ENCODE measurements at places on chromosomes 3 and 15.

DNA sequence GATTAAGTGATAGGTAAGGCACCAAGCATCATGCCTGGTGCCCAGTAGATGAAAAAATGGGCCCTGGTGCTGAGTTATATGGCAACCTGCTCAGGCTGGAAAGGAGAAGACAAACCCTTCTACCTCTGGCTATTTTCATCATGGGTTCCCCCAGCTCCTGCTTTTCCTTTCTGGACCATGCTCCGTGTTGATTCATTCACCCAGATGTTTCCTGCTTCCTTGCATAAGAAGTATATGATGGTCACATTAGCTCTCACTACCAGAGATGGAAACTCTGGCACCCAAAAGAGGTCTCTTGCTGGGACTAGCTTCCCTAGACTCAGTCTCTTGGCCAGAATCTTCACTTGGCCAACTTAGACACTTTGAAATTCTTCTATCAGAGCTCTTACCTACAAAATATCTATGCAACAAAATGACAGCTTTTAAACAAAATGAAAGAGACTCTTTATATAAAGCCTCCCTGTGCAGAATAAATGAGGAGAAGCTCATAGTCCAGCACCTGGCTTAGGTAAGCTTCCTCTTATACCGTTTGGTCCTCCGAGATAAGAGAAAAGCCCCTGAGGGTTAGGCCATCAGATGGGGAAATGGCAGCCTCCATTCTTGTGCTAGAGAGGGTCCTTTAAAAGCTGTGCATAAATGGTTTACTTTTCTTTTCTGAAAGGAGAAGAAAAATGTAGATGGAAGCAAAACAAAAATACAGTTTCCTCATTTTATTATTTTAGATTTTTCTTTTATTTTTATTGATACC lies 46.8 kb upstream of the MCF2L2 start:
- no peak for DNase-seq

GRCh38 chr3:112391648-112392047 lies 58.7 kb downstream of the CD200 start:
- no peak for DNase-seq

GRCh38 chr15:76206325-76206976 lies 104.8 kb downstream of the ETFA start:
- no peak for DNase-seq

DNA sequence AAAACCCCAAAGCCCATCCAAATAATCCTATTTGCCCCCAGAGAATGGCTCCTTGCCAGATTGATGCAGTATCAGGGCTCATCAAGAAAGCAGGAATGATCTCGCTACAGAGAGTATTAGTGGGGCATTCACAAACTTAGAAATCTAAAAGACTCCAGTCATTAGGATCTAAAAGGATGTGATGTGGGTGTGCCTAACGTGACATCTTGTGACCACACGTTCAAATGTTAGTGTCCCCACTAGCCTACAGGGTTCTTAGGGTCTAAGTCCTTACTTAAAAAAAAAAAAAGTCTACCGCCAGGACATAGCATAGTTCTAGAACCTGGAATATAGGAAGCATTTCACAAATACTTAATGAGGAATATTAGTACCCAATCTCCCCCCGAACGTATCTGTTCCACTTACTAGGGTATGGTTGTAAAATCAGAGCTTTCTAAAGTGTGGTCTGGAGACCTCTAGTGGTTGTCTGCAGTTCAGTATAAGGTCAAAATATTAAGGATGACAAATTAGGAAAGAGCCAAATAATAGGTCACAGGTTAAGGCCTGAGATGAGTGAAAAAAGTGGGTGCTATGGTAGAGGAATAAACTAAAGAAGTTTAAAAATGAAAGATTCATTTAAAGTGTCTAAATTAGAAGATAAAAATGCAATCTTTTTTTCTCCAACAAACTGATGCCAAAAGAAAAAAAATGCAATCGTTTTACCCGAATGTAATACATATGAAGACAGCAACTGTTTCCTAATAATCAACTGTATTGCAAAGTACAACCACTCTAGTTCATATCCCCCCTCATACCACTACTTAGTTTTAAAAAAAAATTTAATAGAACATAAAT lies 4.2 kb upstream of the CHRM5 start:
- no peak for DNase-seq

GRCh38 chr3:945738-946137 lies 147.1 kb upstream of the CNTN6 start:
- no peak for DNase-seq

DNA sequence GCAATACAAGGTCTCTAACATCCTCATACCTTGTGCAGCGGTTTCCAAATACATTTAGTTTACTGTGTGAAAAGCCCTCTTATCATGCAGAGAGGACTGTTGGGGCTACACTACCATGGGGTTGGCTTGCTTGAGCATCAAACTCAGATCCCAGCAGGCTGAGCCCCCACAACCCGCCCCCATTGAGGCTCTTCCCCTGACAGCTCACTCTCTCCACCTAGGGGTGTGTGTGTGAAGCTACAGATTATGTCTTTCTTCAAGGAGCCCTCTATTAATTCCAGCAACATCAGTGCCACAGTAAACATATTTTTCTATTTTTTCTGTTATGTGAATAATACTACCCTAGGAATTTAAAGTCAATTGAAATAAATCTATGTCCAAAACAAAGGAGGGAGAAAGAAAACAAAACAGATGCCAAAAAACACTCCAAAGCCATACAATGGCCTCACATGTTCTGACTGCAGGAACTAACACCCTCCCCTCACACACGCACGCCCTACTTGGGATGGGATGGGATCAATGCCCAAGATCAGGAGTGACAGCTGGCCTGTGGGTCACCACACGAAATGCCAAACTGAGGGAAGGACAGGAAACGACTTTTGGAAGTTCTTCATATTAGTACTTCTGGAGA lies 14.7 kb downstream of the TM4SF4 start:
- no peak for DNase-seq

DNA sequence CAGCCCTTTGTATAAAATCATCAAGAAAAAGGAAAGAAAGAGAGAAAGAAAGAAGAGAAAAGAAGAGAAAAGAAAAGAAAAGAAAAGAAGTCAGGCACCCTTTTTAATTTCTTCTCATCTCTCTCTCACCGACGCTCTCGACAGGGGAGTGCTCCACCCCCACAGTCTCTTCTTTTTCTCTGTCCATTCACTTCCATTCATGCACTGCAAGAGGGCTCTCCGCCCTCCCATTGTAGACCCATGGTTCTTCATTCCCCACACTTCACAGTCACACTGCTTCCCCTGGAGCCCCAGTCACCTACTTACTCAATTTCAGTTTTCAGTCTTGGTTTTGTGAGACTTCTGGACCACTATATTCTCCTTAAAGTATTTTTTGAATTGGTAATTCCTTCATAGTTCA lies 254.7 kb downstream of the SOX2 start:
- no peak for DNase-seq

- no peak for DNase-seq
Observed at GRCh38 chr3:146550070-146550615, 5.7 kb upstream of the PLSCR1 start.

GRCh38 chr3:187912007-187912406 lies 166.7 kb upstream of the BCL6 start:
- no peak for DNase-seq

DNA sequence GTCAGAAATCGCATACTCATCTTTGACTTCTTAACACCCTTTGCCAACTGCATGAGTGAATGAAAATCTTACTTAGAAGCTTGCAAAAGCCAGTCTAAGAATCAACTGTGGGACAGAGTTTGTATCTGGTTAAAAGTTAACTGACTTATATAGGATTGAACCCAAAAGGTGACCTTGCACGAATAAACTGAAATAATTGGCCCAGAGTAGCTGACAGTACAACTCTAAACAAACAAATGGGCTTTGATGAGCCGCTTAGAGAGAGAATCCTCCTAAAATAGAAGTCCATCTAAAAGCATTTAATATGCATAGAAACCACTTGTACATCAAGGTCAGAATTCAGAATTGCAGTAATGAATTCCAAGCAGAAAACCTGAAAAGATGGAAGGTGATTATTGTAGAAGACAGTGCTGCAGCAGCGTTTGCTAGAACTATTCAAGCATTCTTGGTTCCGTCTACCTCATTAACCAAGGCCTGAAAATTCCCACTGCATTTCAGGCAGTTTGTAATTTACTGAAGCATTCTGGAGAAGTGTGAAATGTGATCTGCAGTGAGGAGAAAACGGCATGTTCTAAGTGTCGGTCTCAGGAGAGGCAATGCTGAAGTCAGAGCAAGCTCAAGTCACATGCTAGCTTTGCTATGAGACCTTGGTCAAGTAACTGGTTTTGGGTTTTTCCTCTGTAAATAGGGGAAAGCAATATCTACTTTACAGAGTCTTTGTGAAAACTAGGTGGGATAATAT lies 103.7 kb downstream of the CADPS start:
- DNase-seq: no peak

DNA sequence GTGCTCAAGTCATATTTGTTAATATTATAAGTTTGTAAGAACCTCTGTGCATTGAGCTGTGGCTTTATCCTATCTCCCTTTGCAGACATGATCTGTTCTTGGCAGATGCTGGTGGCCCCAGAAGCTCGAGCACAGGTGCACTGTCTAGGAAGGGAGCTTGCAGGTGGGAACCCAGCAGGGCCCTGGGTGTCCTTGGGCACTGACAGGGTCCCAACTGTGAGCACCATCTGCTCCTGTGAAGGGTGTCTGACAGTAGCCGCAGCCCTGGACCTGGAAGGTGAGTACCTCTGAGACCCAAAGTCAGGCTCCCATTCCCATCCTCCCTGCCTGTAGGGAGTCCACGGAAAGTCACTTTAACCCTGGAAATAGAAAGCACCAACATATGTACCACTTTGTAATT lies 2.4 kb upstream of the REC114 start:
- no peak for DNase-seq

GRCh38 chr3:66856533-66856932 lies 141.6 kb upstream of the KBTBD8 start:
- DNase-seq: no peak

- DNase-seq: no peak
Observed at GRCh38 chr15:69093127-69093526, 67.3 kb upstream of the GLCE start.

- DNase-seq: no peak
Observed at GRCh38 chr3:49668414-49668797, 5.7 kb upstream of the APEH start.

DNA sequence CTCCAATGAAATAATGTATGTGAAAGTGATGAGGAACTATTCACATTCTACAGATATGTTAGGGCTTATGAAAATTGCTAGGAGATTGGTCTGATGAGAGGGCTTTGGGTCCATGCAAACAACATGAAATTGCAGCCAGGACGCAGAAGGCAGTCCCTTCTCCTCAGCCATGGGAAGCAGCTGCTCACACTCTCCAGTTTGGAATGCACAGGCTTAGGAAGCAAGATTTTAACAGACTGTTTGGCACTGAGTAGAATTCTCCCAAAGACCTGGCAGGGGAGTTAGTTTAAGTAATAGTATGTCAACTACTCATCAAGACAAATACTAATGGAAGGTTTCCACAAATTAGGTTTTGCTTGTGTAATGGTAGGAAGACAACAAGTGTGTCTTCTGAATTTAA lies 500.7 kb upstream of the ARRDC4 start:
- no peak for DNase-seq

GRCh38 chr3:112610121-112610520 lies 30.8 kb downstream of the CCDC80 start:
- no peak for DNase-seq

GRCh38 chr3:150747886-150748683 lies 14.9 kb downstream of the SIAH2 start:
- no peak for DNase-seq

GRCh38 chr3:119662604-119663373 lies 2.4 kb upstream of the POPDC2 start:
- no peak for DNase-seq

- DNase-seq: no peak
Observed at GRCh38 chr3:192875971-192876565, 41.6 kb downstream of the MB21D2 start.

GRCh38 chr3:156017352-156018030 lies 102.9 kb upstream of the KCNAB1 start:
- DNase-seq: no peak

DNA sequence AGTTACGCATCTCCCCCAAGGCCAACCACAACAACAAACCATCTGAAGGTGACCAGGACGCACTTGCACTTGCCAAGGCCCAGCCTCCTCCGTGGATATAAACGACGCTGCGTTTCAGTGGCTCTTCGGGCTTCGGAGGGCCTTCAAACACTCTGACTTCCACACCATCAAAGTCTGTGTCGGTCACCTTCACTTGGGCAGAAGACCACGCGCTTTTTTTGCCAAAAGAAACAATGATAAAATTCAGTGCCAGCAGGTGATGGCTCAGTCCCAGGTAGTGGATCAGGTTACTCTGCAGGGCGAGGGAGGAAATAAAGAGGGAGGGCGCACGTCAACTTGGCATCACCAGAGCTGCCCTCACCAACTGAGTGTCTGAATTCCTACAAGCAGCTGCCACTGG lies 63.0 kb downstream of the NCEH1 start:
- DNase-seq: no peak

- DNase-seq: no peak
Observed at GRCh38 chr3:114374433-114374990, 80.7 kb downstream of the TIGIT start.

DNA sequence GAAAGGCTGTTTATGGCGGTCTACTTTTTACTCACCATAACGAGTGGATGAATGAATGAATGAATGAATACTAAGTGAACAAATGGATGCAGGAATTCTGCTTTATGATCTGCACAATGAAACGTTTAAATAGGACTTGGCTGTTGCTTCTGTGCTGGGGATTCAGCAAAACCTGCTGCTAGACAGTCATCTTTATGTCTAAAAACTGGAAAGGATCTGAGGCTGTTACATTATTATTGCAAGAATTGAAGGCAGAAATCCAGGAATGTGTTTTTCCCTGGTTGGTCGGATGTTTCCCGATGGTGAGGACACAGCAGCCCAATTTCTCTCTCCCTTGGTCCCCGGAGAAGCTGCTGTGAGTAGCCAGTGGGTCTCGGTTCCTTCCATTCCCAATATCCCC lies 94.2 kb downstream of the GABRG3 start:
- DNase-seq: no peak

- no peak for DNase-seq
Observed at GRCh38 chr15:69897471-69898237, 200.1 kb downstream of the TLE3 start.

- no peak for DNase-seq
Observed at GRCh38 chr3:74546426-74546825, 68.0 kb downstream of the CNTN3 start.

GRCh38 chr3:33023176-33024136 lies 72.0 kb downstream of the CCR4 start:
- DNase-seq: no peak

GRCh38 chr3:128502712-128503111 lies 9.7 kb upstream of the GATA2 start:
- no peak for DNase-seq

- no peak for DNase-seq
Observed at GRCh38 chr15:56205061-56205876, 38.4 kb downstream of the RFX7 start.

GRCh38 chr3:179450261-179450701 lies 989 bp downstream of the GNB4 start:
- no peak for DNase-seq

GRCh38 chr3:18723206-18723810 lies 298.2 kb upstream of the SATB1 start:
- no peak for DNase-seq

DNA sequence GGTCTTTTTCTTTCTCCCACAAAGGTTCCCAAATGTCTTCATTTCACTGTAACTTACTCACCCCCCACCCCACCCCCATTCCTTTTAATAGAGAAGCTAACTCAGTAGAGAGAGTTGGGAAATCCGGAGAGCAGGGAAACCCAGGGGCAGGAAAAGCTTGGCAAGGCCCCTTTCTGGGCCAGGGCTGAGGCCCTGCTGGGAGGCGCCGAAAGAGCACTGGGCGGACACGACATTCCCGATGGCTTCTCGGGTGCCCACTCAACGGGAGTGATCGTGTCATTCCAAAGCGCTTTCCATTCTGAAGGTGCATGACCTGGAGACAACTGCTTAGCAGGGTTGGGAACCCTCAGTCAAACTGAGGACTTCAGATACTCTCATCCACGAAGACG lies 1.6 kb upstream of the DALRD3 start:
- DNase-seq: no peak
